Femur (tissue), 1 donor: ENCODE measurements at places on chromosomes 2 and 18.

DNA sequence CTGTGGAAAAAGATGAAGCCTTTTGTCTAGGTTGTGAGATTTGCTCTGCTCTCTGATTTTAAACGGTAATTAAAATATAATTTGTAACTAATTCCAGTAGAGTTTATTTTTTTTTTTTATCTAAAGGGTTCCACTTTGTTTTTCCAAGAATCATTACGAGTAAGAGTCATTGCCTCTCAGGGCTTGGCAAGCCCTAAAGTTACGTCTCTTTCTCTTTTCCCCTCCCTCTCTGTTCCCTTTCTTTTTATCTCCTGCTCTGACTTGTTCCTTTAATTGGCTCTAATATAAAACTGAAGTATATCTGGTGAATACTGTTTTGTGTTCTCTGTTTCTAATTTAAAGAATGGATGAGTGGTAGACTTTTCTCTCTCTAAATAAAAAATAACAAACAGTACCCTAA, 75.8 kb downstream of the CALCRL start:
- DNase-seq: no peak

- no peak for DNase-seq
Measured at GRCh38 chr2:141582213-141582612, 548.6 kb downstream of the LRP1B start.

- no peak for DNase-seq
Measured at GRCh38 chr2:138711812-138712211, 68.4 kb downstream of the NXPH2 start.

DNA sequence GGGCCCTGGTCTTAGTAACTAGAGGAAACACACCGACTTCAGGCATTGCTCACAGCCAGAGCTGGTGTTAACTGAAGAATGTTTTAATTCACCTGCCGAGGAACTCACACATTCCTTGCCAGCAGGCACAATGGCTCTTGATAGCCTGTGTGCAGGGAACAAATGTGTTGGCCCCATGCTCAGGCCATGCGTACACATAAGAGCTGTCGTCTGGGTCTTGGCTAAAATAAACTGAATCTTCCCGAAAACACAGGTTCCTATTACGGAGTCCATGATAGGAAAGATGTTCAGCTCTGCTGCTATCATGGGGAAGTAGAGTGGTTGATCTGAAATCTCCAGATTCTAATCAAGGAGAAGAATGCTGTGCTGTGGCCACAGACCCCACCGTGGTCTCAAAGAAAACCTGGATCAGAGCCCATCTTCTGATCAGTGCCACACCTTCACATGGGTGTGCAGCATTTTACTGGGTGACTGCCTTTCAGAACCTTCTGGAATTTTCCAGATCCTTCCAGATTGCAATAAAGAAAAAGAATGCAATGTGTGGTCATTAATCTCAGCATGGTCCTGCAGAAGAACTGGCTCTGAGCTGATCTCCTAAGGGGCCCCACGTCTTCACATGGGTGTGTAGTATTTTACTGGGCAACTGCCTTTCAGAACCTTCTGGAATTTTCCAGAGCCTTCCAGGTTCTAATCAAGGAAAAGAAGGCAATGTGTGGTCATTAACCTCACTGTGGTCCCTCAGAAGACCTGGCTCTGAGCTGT, 17.2 kb downstream of the MBP start:
- DNase-seq: no peak

DNA sequence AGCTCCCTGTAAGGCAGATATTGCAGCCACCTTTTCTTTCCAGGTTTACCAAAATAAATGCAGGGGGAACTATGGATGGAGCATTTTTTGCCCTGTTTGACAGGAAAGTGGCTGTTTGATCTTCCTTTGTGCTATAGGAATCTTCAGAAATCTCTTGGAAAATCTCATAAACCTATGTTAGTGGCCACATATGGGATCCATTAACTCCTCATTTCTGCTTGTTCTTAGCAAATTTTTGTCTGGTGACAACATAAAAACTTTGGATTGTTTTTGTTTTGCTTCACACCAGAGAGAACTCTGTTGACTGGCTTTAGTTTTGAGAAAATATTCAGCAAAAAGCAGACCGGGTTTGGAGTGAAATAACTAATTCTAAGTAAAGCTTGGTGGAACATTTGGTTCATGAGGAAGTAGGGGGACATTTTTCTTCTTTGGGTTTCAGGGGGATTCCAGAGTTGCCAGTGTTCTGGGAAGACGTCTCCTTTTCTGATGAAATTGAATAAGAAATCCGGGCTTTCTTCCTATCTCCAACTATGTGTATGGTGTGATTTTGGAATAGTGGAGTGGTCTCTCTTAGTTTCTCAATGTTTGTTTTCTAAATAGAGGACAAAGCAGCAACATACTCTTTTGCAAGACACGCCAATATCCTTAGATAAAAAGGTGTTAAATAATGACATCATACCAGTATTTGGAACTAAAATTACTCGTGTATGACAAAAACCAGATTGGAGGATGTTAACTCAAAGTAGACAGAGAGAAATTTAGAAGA, 174.4 kb downstream of the ICOS start:
- no peak for DNase-seq

GRCh38 chr18:52588931-52589330, 248.9 kb downstream of the DCC start:
- DNase-seq: no peak

DNA sequence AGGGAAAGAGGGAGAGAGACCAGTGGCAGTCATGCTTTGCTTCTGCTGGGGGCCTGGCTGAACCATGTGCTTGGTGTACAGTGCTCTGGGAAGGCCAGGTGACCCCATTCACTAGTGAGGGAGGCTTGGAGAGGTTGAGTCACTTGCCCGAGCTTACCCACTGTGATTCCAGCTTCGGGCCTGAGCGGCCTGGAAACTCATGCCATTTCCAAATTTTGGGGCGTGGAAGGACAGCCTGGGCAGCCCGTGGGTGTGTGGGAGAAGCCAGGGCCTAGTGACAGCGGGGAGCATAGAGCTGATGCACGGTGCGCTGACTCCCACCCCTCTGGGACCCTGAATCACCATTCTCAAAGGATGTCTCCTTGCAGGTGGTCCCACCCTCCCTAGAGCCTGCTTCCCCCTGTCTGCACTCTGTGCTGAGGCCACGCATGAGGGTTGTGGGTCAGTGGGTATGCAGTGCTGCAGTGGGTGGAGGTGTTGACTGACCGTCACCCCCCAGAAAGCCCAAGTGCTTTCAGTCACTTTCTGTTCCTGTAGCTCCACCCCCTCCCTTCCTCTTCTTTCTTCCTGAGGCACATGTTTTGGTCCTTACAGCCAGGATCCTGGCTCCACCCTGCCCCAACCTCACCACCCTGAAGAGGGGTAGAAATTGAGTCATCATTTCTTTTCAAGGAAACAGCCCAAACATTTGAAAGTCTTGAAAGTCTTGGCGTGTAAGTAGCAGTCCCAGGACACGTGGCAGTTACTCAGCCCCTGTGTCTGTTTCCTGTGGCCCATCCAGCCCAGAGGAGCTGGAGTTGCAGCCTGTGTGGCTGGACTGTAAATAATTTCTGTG, 69.3 kb upstream of the MCFD2 start:
- DNase-seq: peak; percentile 57

GRCh38 chr2:231781798-231782726, 980 bp upstream of the PDE6D start:
- DNase-seq: peak; percentile 27

GRCh38 chr2:217791551-217791950, 211.2 kb downstream of the TNS1 start:
- no peak for DNase-seq

DNA sequence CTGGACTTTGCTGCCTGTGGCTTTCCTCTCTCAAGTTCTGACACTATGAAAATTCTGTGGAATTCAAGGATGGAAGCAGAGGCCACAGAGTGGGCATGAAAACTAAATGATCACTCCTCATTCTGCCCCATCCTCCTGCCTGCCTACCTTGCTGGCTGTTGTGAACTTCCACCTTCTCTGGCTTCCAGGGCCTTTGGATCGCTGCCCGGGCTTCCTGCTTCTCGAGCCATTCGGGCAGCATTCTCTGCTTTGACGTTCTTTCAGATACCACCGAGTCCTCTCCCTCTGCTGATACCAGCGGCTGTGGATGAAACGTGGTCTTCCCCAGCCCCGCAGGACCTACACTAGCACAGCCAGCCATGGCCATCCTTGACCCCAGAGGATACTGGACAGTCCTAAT, 327.7 kb upstream of the SLC14A2 start:
- no peak for DNase-seq

DNA sequence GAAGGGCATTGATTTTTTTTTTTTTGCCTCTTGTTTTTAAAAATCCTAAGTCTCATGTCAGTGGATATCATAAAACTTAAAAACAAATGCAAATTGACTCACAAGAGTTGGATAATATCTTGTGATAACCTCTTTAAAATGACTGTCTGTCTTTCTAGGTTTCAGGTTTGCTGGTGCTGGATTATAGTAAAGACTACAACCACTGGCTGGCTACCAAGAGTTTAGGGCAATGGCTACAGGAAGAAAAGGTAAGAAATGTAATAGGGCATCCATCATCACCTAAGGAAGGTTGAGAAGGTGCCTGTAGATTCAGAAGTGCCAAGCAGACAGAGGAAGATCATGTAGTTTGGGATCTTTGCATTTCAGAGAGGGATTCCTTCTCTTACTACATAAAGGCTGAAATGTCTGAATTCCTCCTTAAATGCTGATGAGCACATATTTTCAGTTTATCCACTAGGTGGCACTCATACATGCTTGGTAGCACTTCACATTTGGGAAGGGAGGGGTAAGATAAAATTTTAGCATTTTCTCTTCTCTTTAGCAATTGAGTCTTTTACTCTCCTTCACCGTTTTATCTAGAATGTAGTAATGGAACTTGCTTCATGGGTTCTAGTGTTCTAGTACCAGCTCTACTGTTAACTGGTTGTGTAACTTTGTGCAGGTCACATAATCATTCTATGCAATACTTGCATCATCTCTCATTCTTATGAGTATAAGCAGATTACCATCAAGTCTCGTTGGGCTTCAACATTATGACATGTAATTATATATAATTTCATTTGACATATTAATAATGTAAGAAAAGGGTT, 21.1 kb downstream of the CPS1 start:
- no peak for DNase-seq

DNA sequence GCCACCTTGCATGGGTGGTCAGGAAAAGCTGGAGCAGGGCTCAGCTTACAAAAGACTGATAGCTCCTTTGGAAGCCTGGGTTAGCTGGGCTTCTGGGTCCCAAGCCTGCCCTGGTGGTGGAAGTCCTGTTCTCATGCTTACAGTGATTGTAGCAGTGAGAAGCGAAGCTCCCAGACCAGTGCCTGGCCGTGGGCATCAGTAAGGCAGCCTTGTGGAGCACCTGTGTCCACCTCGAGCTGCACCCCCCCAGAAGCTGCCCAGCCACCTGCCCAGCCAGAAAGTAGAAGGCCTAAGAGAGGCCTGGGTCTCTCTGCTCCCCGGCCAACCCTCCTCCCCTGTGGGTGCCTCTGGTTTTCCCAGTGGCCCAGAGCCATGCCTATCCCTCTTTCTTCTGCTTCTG, 10.5 kb downstream of the GLI2 start:
- no peak for DNase-seq

DNA sequence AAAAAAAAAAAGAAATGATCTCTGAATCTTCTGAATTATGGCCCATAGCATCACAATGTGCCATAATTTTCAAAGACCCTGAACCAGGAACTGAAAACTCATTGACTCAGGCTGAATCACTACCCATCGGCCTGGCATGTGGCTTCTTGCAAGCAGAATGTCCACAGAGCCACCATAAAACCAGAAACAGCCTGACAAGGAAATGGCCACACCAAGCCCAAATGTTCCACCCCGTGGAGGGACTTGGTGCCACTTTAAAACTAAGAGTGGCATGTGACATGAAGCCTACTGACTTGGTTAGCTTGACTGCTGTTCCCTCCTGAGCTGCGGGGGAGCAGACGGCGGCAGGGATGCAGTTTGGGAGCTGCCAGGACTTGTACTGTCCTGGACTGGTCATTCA, 71.2 kb upstream of the RBM44 start:
- no peak for DNase-seq

DNA sequence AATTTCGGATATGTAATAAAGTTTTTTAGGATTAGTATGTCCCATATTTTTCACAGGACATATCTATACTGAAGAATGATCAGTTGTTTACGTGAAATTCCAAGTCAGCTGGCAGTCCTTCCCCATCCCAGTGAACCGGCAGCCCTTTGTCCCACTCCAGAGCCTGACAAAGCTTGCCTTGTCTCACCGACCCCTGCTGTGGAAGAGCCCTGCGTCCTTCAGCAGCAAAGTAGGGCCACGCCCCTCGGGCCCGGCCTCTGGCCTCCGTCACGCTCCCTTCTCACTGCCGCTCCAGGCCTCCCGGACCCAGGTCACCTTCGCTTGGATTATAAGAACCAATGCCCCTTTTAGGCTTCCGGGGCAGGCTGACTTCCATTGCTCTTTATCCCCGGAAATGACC, 89.8 kb upstream of the TGIF1 start:
- DNase-seq: no peak

DNA sequence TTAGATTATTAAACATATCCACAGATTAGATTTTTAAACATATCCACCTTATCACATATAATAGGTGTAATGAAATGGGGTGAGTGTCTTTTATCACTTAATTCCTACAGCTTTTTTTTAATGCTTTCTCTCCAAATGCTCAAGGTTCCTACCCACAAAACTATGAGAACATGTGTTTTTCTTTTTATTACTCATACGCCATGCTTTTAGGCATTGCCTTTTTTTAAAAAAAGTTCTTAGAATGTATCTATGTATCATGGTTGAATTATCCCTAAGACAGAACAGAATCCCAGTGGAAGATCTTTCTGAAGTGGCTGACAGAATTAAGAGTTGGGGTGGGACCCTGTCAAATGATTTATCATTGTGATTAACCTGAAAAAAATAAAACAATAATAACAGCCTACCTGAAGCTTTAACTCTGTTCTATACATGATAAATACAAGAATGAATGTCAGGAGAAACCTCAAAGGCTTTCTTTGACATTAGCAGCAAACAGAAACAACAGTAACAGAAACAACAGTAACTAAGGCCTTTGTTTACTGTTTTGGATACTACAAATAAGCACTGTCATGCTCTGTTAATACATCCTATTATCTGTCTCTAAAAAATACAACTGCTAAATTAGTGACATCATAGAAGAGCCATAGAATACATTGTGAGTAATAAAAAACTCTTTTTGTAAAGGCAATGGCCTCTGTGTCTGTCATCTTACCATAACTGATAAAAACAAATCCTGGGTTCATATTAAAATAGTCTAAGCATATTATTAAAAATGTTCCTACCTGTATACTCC, 4.1 kb upstream of the ZNF397 start:
- no peak for DNase-seq

GRCh38 chr2:49035481-49035880, 118.8 kb downstream of the FSHR start:
- DNase-seq: no peak

- DNase-seq: no peak
Measured at GRCh38 chr2:117921520-117921919, 92.3 kb downstream of the CCDC93 start.

DNA sequence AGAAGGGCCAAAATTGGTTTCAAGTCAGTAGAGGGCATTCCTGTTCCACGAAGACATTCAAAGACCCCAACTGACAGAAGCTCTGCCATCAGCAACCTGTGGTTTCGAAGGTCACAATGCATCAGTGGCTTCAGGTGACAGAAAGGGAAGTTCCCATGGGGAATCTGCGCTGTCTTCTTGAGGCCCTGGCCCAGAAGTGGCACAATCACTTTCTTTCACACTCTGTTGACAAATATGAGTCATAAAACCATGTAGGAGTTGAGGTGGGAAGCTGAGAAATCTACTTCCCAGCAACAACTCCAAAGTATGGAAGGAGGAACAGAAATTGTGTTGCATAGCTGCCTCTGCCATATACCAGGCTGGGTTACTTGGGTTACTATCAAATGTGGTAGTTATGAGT, 621.1 kb upstream of the FANCL start:
- DNase-seq: no peak

- DNase-seq: peak; percentile 9
Measured at GRCh38 chr2:118983915-118984314, 41.9 kb downstream of the MARCO start.
